AG09309 (cell line): ENCODE measurements at places on chromosomes 4 and X.

GRCh38 chr4:102563000-102563399 lies 61.8 kb downstream of the NFKB1 start:
- DNase-seq = no peak

DNA sequence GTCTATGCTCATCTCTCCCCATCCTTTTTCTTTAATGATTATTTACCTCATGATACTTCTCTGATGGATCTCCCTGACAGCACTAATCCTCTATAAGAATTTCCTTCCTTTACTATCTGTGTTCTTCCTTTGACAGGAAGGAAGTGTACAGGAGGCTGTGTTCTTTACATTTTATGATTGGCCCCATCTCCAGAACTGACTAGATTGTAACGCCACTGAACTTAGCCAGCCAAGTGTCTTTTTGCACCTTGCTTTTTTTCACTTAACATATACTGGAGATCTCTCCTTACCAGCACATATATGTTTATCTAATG lies 3.9 kb upstream of the WWC2 start:
- DNase-seq = no peak

- no peak for DNase-seq
Observed at GRCh38 chr4:164441109-164441508, 312.8 kb upstream of the SMIM31 start.

- no peak for DNase-seq
Observed at GRCh38 chrX:64188901-64189300, 16.6 kb downstream of the AMER1 start.

DNA sequence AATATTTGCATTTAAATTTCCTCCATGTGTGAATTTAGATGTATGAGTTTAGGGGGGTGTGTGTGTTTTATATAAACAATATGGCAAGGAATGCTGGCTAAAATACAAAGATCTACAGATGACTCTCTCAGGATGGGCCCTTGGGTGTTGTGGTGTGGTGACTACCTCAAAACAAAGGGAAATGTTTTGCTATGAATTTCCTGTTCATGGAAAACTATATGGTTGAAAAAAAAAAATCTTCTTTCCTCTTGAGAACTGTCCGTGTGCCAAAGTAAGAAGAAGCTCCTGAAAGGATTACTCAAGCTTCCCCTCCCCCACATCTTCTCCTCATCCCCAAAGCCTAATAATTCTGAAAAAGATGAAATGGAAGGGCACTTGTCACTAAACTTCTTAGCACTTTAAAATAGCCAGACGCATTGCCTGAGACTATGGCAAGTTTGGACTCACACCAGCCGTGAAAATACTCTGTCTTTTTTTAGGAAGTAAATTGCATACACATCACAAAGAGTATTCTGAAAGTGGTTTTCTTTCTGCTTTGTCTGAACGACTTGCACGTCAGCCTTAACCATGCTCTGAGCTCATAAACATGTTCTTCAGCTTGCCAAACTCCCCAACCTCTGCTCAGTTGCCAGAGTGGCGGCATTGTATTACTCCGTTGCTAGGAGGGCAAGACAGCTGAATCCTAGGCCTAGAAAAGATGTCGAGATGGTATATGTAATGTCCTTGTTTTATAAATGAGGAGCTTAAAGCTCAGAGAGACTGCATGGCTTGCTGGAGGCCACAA lies 250.4 kb upstream of the JADE1 start:
- DNase-seq = peak; percentile 59

GRCh38 chr4:158682066-158682465 lies 10.0 kb downstream of the ETFDH start:
- no peak for DNase-seq

GRCh38 chr4:185771711-185772390 lies 40.1 kb downstream of the SORBS2 start:
- DNase-seq = peak; percentile 40

GRCh38 chr4:8345946-8346814 lies 76.6 kb downstream of the HTRA3 start:
- no peak for DNase-seq

- DNase-seq = no peak
Observed at GRCh38 chrX:36963069-36963808, 44.9 kb upstream of the FAM47C start.

GRCh38 chr4:119209586-119209985 lies 2.9 kb upstream of the USP53 start:
- no peak for DNase-seq

GRCh38 chr4:184335520-184335919 lies 117.8 kb upstream of the ENPP6 start:
- DNase-seq = no peak

- DNase-seq = no peak
Observed at GRCh38 chr4:7721984-7722551, 217.6 kb downstream of the AFAP1 start.

GRCh38 chr4:40395908-40396793 lies 61.0 kb downstream of the CHRNA9 start:
- no peak for DNase-seq

GRCh38 chr4:73844345-73844744 lies 7.9 kb downstream of the CXCL6 start:
- DNase-seq = peak; percentile 52

- DNase-seq = no peak
Observed at GRCh38 chrX:155997436-155997835, at the start of gene IL9R. TSS of gene IL9R (plus strand) at chrX:155997696. CDS start at chrX:155997760, 64 bp downstream.

DNA sequence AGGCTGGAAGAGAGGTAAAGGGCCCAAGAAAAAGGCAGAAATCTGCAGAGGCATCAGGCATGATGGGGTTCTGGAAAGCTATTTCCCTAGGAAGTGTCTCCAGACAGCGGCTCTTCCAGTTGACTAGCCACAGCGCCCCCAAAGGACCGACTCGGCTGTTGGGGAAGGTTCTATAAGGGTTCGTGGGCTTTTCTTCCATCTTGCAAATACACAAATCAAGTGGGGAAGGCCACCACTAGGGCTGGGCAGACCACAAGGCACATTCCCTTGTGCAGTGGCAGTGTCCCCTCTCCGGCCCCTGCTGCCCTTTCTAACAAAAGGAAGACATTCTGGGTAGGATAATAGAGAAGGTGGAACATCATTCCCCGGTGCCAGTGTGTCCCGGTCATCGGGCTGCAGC lies 18.2 kb downstream of the BCOR start:
- DNase-seq = no peak

GRCh38 chrX:114798907-114799306 lies 215.0 kb downstream of the HTR2C start:
- DNase-seq = no peak

- DNase-seq = no peak
Observed at GRCh38 chr4:88822034-88822789, 124.6 kb upstream of the NAP1L5 start.

DNA sequence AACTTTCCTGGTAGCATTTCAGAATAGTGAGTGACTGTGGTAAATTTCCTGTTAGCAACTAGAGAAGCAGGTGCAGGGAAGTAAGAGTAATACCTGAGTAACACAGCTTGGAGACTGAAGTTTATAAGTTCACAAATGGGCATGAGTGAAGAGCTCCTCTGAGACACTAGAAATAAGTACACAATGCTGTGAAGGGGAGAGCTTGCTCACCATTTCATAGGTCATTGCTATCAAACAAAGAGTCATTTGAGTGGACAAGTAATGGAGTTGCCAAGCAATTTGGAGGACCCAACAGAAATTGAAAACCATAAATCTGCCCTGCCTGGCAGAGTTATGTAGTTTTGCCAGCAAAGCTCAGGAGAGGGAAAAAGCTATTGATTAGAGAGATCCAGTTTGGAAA lies 523.6 kb downstream of the TRAM1L1 start:
- no peak for DNase-seq

GRCh38 chr4:121958777-121959176 lies 6.9 kb upstream of the TRPC3 start:
- no peak for DNase-seq

DNA sequence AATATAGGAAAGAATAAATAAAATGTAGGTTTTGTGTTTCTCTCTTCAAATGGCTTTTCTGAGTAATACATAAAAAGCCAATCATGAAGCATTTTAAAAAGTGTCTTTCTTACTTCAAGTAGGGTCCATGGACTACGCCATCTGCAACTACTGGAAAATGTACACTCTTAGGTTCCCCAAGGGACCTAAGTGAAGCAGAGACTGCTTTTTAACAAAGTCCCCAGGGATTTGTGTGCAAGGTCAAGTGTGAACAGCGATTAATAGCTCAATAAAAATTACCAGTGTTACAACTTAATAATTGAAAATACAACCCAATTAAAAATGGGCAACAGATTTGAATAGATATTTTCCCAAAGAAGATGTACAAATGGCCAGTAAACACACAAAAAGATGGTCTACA lies 84.9 kb downstream of the ARHGAP6 start:
- no peak for DNase-seq

DNA sequence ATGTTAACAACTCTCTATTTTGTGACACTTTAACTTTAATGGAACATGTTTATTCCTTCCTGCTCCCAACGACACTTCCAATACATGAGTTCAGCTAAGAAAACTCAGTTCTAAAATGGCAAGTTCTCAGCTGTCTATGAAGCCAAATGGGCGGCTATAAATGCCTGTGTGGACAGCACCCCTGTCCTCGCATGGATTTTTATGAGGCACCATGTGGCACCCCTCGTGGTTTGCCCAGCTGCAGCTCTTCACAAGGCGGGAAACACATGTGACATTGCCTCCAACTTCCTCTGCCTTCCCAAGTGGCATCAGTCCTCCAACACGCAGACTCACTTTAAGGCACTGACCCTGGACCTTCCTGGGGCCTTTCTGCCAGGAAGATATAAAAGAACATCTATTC lies 48.0 kb downstream of the SH3RF1 start:
- no peak for DNase-seq

DNA sequence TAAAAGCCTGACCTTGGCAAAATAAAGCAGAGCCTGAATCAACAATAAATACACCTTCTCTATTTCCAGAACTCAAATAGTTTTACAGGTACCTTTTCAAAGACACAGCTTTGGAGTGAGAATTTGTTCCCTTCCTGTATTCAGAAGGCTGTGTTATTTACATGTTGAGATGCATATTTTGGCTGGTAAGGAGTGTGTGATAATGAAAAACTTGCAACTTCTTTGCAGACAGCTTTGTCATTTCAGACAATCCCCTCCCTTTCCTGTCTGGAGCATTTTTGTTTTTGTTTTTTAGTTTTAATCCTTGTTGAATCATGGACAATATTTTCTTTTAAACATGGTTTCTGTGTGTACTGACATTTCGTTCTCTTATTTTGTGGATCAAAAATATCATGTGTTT lies 493.8 kb downstream of the FAT4 start:
- no peak for DNase-seq

GRCh38 chr4:128354205-128354821 lies 66.7 kb upstream of the PGRMC2 start:
- peak; percentile 62 for DNase-seq

- no peak for DNase-seq
Observed at GRCh38 chr4:16827794-16828724, 70.4 kb downstream of the LDB2 start.

GRCh38 chr4:16617435-16617834 lies 281.0 kb downstream of the LDB2 start:
- no peak for DNase-seq

- DNase-seq = no peak
Observed at GRCh38 chr4:88063634-88064296, 56.3 kb downstream of the PKD2 start.
